Mesendoderm (in vitro differentiated cells): ENCODE measurements at places on chromosomes 5 and 9.

GRCh38 chr5:58327289-58327688 is 132.6 kb downstream of the PLK2 start:
- no peak for DNase-seq

DNA sequence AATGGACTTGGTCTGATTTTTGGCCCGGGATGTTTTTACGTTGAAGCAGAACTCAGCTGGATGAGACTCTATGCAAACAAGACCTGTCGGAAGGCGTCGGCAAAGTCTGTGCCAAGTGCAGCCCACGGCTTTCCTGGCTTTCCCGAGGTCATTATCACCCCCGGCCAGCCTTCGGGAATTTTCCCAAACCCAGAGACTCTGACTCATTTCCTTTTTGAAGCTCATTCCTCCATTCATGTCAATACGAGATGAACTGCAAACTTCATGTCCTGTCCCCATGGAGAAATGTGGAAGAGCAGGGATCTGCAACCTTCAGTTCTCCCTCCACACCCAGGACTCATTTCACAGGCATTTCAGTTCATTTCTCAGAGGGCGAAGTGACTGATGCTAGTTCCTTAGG is 95.3 kb downstream of the IRX2 start:
- DNase-seq = peak; percentile 37

DNA sequence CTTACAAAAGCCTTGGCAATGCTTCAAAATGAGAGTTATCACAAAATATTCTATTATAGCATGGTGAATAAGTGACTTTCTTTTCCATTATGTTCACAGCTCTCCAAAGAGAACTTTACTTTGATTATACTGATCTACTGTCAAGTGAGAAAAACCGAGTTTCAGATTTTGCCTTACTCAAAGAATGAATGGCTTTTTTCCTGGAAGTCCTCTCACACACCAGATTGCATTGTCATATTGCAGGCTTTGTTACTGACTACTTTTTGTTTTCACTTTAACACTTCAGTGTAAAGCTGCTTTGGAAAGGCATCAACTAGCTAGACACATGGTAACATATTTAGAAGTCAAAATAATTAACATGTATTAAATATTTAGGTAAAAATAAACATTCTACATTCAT is 765.2 kb upstream of the NUDT12 start:
- DNase-seq = no peak

- no peak for DNase-seq
Observed at GRCh38 chr5:108129129-108129528, 252.8 kb downstream of the FBXL17 start.

DNA sequence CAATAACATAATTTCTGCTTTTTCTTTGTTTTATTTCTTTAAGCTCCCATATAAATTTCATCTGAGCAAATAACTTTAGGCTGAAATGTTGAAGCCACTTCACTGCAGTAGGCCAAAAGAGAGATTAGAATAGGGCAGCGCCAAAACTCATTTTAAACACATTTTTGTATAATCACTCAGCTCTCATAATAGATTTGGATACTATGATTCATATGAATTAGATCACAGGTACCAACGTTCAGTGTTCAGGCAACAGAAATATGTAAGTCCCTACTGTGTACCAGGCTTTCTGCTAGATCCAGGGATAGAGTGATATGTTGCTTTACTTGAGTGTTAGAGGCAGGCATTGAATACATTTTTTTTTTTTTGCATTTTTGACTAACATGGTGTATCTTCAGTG is 370.5 kb downstream of the PTPRD start:
- DNase-seq = no peak

GRCh38 chr9:95611354-95611753 is 94.6 kb upstream of the PTCH1 start:
- DNase-seq = no peak

DNA sequence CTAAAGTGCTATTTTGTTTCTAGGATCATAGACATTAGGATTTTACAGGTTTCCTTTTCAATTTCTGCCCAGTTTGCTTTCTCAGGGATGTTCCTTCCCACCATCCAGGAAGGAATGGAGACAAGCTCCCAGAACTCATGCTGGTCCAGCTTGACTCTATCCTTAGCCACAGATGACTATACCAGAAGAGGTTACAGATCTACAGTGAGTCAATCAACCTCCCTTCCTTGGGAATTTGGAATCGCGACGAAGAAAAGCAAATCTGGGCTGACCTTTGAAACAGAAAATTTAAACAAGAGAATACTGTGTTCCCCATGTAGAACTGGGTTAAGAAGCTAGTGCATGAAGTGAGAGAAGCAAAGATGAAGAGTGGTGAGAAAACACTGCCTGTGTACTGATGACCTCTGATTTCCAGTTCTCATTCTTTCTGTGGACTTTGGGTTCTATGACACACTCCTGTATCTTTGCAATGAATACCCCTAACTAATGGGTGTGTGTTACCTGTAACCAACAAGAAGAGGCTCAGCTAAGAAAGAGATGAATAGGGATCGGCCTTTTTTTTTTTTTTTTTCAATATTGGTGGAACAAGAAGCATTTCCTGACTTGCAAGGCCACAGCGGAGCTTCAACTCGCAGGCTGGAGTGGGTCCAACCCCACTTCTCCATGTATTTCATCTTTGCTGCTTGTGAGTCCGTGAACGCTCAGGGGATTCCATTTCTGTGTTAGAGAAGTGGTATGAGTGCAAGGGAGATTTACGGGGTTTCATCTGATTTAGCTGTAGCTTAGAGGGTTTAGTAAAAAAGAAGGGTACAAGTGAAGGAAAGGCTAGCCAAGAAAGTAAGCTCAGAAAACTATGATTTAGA is 563.9 kb upstream of the CLINT1 start:
- DNase-seq = no peak
